ENCODE measurements at places on chromosomes 7 and 10. TPM values are rescaled to one million over a fixed set of nuclear protein-coding genes. Genes with fewer than 3 reads are reported as not detected.

The DDX21 gene
- 243 TPM for total RNA-seq

The FKBP6 gene
- total RNA-seq = not detected

The TAS2R3 gene
- 2.3 TPM for total RNA-seq

The PLXDC2 gene
- 0.54 TPM for total RNA-seq

The ACTR3C gene
- total RNA-seq = 9.2 TPM

Data from Caco-2 (cell line).